Mucosa of gallbladder (tissue), 1 donor: ENCODE measurements at places on chromosomes 13 and 19. TPM values are rescaled to one million over a fixed set of nuclear protein-coding genes. Genes with fewer than 3 reads are reported as not detected.

DNA sequence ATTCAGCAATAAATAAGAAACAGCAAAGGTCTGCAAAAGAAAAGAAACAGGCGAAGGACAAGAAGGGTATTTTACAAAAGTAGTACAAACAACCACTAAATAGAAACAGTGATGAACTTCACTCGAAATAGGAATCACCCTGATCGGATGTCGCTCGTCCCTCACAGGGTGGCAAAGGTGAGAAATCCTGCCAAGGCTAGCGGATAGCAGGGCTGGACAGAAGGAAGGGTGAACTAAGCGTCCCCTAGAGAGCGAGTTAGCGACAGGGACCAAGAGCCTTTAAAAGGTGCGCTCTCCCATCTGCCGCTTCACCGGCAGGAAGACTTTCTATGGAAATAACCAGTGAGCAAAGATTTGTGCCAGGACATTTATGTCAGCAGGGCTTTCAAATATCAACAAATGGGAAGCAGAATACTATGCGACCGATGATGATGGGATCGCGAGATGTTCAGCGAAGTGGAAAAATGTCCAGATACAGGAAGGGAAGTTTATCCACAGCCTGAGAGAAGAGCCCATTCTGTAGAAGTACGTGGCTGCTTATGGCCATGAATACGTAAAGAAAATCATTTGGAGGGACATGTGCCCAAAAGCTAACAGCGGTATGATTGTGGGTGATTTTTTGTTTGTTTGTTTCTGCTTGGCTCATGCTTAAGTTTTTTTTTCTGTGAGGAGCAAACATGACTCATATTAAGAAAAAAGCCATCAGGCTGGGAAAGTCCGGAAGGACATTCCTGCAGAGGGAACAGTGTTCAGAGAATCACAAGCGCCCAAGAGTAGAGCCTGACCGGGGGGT, 18.9 kb downstream of the ELAVL1 start:
- DNase-seq: no peak

The CFAP97D2 gene
- not detected for total RNA-seq

GRCh38 chr19:56400485-56400884, 3.6 kb upstream of the ZNF583 start:
- DNase-seq: no peak

The SLC7A9 gene
- total RNA-seq: 0.32 TPM

The RELB gene
- 12.2 TPM for total RNA-seq

DNA sequence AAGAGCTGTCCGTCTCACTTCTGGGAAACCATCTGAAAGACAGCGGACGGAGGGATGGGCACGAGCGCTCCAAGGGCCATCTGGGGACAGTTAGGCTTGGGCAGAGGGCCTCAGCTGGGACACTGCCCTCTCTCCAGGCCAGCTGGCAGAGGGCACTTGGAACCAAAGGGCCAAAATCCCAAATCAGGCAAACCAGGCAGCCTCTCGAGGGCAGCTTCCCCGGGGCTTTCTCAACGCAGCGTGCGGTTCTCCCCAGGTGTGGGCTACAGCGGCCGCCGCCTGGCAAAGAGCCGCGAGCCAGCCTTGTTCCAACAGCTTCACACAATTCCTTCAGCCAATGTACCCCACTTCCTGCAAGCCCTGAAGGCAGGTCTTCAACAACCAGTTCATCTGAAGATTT, 5.0 kb downstream of the MLLT1 start:
- no peak for DNase-seq

- DNase-seq: no peak
Observed at GRCh38 chr19:37513397-37513796, 6.7 kb downstream of the ZNF793 start.

- no peak for DNase-seq
Observed at GRCh38 chr13:80821466-80821865, 480.5 kb upstream of the SPRY2 start.
